ENCODE measurements at places on chromosomes 6 and 20.

DNA sequence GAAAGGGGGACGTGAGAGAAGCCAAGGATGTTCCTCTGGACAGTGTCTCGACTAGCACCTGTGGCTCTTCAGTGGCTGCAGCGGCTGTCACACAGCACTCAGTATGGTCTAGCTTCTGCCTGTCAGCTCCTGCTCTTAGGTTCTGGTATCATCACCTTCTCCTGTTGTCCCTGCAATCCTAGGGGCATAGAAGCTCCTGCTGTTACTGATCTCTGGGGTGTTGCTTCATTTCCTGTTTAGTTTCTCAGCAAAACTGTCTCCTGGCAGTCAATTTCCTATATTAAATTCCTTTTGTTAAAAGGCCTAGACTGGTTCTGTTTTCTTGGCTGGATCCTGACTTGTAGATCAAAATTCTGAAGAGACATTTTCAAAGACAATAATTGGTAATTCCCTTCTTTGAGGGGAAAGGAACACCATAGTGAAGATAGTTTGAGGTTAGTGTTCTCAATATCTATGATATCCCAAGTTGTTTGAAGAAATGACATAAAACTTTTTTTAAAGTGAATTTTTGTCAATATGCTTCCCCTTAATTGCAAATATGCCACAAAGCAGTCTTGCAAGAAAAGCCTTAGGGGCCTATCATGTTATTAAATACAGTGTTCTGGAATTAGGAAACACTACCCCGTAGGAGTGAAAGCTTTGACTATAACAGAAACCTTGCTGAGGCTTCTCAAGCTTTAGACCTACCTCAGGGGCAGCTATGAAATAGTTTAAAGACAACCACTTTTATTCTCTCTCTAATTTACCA lies 148.5 kb downstream of the KIF6 start:
- DNase-seq, result no peak

DNA sequence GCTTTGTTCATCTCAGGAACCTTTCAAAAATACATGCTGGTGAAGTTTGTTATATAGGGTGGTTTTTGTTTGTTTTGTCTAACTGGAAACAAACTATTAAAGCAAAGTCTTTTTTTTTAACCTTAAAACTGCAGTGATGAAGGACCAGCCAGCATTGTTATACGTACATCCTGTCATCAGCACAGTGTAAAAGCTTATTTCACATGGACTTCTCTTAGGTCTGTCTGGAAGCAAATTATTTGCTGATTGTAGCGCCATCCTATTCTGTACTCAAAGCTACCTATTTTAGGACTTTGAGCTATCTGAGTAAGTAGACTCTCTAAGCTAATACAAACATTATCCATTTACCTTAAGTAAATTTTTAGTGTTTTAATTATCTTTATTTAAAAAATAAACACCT lies 61.7 kb downstream of the SNX9 start:
- no peak for DNase-seq

GRCh38 chr20:1652960-1653359 lies 4.6 kb downstream of the SIRPG start:
- no peak for DNase-seq

- no peak for DNase-seq
Observed at GRCh38 chr6:52649536-52650160, 21.3 kb upstream of the TMEM14A start.

GRCh38 chr20:23369072-23369823 lies 7.3 kb downstream of the GZF1 start:
- no peak for DNase-seq

DNA sequence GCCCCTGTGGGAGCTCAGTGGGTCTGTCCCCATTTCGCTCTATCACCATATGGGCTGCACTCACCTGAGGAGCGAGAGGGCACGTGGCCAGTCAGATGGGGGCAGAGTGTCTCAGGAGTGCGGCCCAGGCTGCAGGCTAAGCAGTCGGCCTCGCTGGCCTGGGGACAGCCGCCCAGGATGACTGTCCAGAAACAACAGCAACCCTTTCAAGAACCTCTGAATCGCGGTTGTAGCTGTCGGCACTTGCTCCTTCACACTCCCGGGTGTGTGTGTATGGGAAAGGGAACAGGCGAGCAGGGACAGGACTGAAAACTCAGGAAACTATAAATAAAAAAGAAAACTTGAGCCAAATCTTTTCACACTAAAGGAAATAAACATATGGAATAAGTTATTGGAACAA lies 63.1 kb downstream of the TFAP2A start:
- DNase-seq, result no peak

GRCh38 chr20:3123542-3123941 lies 36.1 kb downstream of the FASTKD5 start:
- DNase-seq, result no peak

- DNase-seq, result no peak
Observed at GRCh38 chr20:18728870-18729224, 84.7 kb upstream of the SCP2D1 start.

DNA sequence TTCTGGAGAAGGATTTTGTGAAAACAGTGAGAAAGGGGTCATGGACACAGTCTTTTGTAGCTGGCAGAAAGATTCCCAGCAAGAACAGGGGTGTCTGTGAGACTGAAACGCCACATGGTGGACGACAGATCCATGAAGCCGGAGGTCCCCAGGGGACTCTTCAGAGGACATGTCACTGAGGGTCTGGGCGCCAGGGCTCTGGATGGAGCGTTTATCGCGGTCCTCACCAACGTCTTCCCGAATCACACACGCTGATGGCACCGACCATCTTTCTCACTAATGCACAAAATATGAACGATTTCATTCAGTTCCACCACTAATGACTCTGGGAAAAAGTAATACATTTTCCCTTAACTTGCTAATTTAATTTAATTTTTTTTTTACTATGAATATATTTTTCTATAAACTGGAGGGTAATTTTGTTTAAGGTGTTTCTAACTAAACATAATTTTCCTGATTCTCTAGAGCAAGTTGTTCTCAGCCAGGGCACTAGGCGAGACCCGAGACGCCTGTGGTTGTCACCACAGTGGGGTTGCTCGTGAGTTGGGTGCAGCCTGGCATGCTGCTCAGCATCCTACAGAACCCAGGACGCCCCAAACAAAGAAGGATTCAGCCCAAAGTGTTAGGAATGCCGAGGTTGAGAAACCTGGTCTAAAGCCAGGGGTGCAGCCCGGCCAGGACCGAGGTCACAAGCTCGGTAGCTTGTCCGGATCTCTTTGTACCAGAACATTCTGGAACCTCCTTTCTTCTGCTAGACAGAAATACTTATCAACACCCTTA lies 306.2 kb downstream of the TAF4 start:
- no peak for DNase-seq

GRCh38 chr6:137941995-137942394 lies 74.9 kb downstream of the TNFAIP3 start:
- no peak for DNase-seq

DNA sequence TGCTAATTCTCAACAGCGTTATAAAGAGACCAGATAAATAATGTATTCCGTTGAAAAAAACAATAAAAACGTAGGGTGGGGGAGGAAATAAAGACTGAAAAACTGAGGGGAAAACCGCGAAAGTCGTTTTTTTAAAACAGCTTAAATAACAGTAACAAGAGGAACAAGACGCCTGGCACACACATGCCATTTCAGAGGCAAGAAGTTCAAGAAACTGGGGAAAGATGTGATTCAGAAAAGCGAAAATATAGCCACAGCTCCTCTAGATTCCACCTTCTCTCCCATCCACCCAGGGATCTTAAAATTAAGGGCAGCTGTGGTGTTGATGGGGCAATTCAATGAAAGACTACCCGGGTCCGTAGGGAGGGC lies 1.3 kb downstream of the EPB41L2 start:
- DNase-seq, result no peak

GRCh38 chr6:36853325-36853724 lies 14.1 kb upstream of the CPNE5 start:
- no peak for DNase-seq

DNA sequence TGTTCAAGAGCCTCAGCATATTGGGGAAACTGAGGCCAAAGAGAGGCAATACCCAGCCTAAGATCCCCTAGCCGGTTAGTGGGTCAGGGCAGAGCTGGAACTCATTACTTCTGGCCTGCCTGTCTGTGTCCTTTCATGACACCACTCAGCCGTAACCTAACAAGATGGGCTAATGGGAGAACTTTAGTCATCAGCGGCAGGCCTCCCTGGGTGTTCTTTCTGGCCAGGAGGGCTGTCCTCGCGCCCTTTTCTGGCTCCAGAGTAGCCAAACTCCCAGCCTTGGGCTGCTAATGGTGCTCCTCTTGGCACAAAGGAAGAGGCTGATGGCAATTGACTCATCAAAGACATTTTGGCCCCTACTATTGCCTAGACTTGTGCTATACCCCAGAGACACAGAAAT lies 76.6 kb downstream of the NCR2 start:
- DNase-seq, result no peak

DNA sequence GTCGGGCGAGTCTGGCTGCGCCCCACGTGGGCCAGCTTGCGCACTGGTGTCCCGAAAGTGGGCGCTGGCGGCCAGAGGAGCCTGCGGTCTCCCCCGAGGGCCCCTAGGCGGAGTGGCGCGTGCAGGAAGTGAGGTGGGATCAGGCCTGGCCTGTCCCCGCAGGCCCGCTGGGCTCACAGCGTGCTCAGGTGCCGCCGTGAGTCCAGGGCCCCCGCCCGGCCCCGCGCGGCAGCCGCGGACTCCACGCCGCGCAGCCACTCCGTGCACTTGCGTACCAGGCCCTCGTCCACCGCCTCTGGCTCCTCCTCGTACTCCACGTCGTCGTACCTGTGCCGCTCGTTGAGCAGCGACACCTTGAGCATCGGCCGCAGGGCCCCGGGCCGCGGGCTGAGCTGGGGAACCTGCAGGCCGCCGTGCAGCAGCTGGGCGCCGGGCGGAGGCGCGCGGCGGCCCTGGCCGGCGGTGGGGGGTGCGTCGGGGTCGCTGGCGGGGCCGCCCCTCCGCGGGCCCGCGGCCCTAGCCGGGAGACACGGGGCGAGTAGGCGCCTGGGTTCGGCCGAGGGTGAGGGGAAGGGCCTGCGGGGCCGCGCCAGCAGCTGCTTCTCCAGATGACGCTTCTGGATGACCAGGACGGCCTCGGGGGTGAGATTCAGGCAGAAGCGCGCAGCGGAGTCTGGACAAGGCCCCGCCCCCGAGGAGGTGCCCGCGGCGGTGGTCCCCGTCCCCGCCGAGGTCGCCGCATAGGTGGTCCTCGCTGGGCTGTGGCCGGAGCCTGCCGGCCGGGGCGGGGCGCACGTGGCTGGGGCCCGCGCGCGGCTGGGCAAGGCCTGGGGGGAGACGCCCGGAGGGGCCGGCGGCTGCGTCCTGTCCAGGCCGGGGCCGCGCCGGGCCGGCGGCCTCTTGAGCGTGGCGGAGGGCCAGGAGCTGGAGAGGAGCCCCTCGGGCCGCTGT lies 835 bp downstream of the PRR18 start:
- no peak for DNase-seq

- no peak for DNase-seq
Observed at GRCh38 chr20:41185013-41185757, 47.8 kb downstream of the PLCG1 start.

- DNase-seq, result no peak
Observed at GRCh38 chr20:25863536-25864325, 167.1 kb upstream of the ZNF337 start.

DNA sequence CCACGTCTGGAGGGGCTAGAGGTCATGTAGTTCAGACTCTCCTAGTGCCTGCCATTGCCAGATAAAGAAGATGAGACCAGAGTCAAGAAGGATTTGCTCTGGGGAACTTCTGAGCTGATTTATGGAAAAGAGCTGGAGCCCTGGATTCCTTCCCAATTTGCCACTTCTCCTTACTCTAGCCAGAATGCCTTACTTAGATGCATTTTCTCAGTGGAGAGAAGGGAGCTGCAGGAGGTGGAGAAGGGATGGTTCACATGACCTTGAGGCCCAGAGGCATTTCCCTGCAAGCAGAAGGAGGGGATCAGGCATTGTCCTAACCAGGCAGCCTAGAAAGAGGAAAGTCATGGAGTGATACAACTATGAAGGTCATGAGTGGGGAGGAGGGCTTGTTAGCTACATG lies 122.2 kb downstream of the UNC5CL start:
- no peak for DNase-seq

DNA sequence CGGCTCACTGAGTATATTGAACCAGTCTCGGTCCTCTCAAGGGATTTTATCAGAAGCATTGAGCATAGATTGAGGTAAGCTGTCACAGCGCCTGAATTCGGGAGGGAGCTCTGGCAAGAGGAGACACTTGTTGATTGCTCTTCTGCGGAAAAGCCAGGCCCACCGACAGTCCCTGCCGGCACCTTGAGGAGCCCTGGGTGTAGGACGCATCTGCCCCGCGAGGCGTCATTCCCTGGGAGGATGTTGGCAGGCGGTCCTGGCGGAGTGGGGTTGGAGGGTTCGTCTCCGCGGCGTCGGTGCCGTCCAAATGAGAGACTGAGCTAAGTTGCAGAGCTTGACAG lies 843 bp downstream of the FBXO9 start:
- DNase-seq, result peak; percentile 39

GRCh38 chr6:132405143-132405915 lies 4.1 kb upstream of the MOXD1 start:
- DNase-seq, result no peak

- DNase-seq, result no peak
Observed at GRCh38 chr6:93164781-93165180, 254.6 kb downstream of the EPHA7 start.

DNA sequence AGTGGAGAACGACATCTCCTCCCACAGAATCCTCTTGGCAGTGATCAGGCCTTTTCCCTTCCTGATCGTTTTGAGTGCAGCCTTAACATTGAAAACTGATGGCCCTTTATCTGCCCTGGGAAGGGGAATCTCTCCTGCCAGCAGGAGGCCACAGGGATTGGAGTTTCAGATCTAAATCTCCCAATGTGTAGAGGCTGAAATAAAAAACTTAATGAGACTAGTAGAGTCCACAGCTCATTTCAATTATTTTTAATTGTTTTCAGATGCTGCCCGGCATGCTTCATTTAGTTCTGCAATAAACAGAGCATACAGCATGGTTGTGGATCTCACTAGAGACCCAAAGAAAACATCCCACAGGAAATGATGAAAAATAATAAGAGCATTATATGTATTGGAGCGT lies 662.2 kb upstream of the HS3ST5 start:
- no peak for DNase-seq

- no peak for DNase-seq
Observed at GRCh38 chr6:168596344-168596743, 155.4 kb downstream of the SMOC2 start.

DNA sequence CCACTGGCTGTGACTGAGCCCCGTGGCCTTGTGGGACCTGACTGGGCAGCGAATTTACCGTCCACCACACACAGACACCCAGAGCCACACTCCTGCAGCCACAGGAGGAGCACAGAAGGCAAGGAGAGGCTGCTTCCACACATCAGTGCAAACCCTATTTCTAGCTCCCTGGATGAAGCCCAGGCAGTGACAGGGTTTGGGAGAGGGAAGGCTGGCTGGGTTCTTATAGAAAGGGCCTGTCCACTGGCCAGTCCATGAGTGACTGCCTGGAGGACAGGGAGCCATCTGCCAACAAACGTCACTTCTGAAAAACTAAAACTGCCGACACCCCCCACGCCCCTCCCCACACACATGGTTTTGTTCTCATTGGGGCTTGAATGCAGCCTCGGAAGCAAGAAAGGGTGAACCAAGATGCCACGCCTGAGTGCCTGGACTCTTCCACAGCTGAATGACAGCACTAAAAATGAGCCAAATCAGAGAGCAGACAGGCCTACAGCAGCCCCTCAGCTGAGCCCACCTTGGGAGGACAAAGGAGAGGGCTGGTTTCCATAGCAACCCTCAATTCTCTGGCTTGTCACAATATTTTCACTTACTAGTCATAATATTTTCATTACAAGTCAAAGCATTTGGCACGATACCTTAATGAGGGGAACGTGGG lies 38.4 kb downstream of the RRBP1 start:
- no peak for DNase-seq

GRCh38 chr6:150057501-150057951 lies 11.4 kb downstream of the ULBP3 start:
- no peak for DNase-seq
